ENCODE measurements at places on chromosomes 2 and 18. TPM values are rescaled to one million over a fixed set of nuclear protein-coding genes. Genes with fewer than 3 reads are reported as not detected.

The CHRNA1 gene
- polyA plus RNA-seq = 2.0 TPM

The MTCL1 gene
- polyA plus RNA-seq = 0.75 TPM

The MYO1B gene
- 14.1 TPM for polyA plus RNA-seq

The ASAP2 gene
- 16.7 TPM for polyA plus RNA-seq

The RGPD8 gene
- 1.3 TPM for polyA plus RNA-seq

The WDR12 gene
- 4.3 TPM for polyA plus RNA-seq

The SLC35G4 gene
- not detected for polyA plus RNA-seq

The SEPTIN10 gene
- polyA plus RNA-seq = 86.6 TPM

The UGT1A3 gene
- not detected for polyA plus RNA-seq

The CIB4 gene
- not detected for polyA plus RNA-seq

The FAHD2B gene
- polyA plus RNA-seq = 13.1 TPM

The KCNS3 gene
- polyA plus RNA-seq = 5.4 TPM

The TBR1 gene
- polyA plus RNA-seq = not detected

The ST6GAL2 gene
- 9.3 TPM for polyA plus RNA-seq

The CCDC74B gene
- 0.38 TPM for polyA plus RNA-seq

The MROH2A gene
- not detected for polyA plus RNA-seq

The MOGAT1 gene
- not detected for polyA plus RNA-seq

The COLEC12 gene
- 2.4 TPM for polyA plus RNA-seq

The WBP1 gene
- 149 TPM for polyA plus RNA-seq

The NCKAP5 gene
- not detected for polyA plus RNA-seq

The MYO5B gene
- polyA plus RNA-seq = 0.92 TPM

The CLK1 gene
- 361 TPM for polyA plus RNA-seq

The SPHKAP gene
- not detected for polyA plus RNA-seq

The TCF4 gene
- polyA plus RNA-seq = 11.8 TPM

The SP9 gene
- polyA plus RNA-seq = not detected
